ENCODE measurements at places on chromosomes 3 and 15. TPM values are rescaled to one million over a fixed set of nuclear protein-coding genes. Genes with fewer than 3 reads are reported as not detected.

Gene VWA5B2
- not detected for total RNA-seq

Gene PLOD2
- 0.23 TPM for total RNA-seq

Gene TNIK
- total RNA-seq = 70.3 TPM

Gene ANKUB1
- total RNA-seq = not detected

Gene LXN
- total RNA-seq = 9.2 TPM

Gene GHRL
- 0.53 TPM for total RNA-seq

Gene INO80
- total RNA-seq = 21.5 TPM

Gene ROPN1B
- total RNA-seq = not detected

Gene NANOGP8
- not detected for total RNA-seq

Gene STRA6
- total RNA-seq = not detected

Gene IFRD2
- total RNA-seq = 58.4 TPM

Gene C3orf49
- total RNA-seq = not detected

Gene SLC22A13
- total RNA-seq = 0.50 TPM

Gene NEIL1
- total RNA-seq = 16.1 TPM

Gene IL20RB
- total RNA-seq = 0.67 TPM

Gene KBTBD12
- not detected for total RNA-seq

Gene PGBD4
- total RNA-seq = 3.3 TPM

Gene CDHR4
- not detected for total RNA-seq

Gene RASGRP1
- total RNA-seq = 157 TPM

Gene FAM81A
- 0.67 TPM for total RNA-seq

Gene CLEC3B
- 0.33 TPM for total RNA-seq

All from activated naive CD4-positive, alpha-beta T cell treated with anti-CD3 and anti-CD28 coated beads, Interleukin-2, amount 10 ng/mL, durations not matched to agents 5 hours and 36 hours (primary cell).